Thoracic aorta (tissue), 2 donors: ENCODE measurements at places on chromosomes 5 and 9.

- DNase-seq = no peak
These were observed 170.8 kb upstream of the RGMB start for GRCh38 chr5:98602534-98603112.

GRCh38 chr5:180669661-180670060, 20.3 kb upstream of the FLT4 start:
- DNase-seq = no peak

DNA sequence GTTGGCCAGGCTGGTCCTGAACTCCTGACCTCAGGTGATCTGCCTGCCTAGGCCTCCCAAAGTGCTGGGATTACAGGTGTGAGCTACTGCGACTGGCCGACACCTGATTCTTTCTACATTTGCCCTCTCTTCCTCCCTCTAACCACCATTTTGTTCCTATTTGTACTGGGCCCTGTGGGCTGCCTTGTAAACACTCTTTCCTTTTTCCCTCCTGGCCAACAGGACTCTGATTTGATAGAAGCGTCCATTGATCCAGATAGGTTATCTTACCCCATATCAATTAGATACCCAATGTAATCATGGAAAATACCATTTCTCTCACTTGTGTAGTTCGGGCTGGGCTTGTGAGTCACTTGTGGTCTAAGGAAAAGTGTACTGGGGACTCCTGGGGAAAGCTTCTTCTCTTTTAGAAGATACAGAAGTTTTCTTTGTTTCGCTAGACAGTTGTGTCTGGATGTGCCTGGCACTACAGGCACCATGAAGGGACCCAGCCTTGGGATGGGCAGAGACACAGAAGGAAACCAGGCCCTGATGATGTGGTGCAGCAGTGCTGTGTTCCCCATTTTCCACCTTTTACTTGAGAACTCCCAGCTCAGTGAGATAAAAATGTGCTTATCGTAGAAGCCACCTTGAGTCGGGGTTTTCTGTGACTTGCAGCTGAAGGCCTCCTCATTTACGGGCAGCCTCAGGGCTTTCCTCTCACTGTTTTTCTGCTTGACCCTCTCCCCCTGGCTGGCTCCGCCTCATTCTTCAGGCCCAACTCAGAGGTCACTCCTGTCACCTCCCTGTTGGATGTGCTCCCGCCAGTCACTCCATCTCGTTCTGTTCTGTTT, 32.8 kb upstream of the CPEB4 start:
- DNase-seq = no peak

DNA sequence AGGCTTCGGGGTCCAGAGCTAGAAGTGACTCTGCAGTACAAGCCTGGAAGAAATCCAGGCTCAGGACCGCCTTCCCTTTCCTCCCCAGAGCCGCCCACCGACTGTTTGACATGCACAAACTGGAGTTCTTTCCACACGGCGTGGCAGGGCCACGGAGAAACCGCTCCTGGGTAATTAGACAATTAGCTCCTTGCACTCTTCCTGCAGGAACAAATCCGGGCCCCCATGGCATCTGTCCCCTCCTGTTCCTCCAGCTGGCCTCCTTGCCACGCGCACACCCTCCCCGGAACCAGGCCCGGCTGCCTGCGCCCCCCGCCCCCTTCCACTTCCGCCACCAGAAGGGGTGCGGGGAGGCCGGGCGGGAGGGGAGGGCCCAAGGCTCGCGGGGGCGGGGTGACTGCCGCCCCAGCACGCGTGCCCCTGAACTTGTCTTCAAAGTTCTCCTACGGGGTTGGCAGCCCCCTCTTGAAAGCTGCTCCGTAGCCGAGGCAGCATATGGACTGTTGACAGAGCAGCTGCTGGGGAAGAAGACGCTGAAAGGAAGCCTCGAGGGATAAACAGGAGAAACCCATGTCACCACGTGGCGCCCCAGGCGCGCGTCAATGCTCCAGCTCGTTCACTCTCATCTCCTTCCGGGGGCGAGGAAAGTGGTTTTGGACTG, 74.3 kb downstream of the SEC61B start:
- no peak for DNase-seq

- DNase-seq = no peak
These were observed 359.0 kb upstream of the SLC30A5 start for GRCh38 chr5:68734781-68735180.

- no peak for DNase-seq
These were observed 31.0 kb downstream of the ABLIM3 start for GRCh38 chr5:149172261-149172660.

- DNase-seq = no peak
These were observed 43.9 kb upstream of the ARAP3 start for GRCh38 chr5:141725891-141726290.

DNA sequence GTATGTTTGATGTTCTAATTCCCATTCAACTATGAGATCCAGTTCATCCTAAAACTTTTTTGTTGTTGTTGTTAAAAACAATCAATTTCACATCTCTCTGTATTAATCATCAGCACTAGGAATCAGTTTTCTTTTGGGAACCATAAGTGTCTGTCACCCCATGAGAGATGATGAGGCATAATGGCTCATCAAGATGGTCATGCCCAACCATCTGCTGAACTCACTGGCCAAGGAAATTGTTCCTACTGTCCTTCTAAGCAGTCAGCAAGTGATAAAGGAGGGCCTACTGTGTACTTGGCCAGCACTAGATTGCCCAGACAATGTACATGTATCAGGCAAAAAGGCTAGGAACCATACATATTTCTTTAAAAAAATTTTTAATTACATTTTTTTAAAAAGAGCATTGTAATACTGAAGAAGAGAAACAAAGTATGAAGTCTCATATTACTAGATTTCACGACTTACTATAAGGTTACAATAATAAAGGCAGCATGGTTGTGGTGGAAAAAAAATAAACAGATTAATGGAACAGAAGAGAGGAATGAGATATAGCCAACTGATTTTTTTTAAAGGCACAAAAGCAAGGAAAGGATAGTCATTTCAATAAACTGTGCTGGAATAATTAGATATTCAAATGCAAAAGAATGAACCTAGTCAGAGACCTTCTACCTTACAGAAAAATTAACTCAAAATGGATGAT, 458.3 kb downstream of the SPOCK1 start:
- no peak for DNase-seq

GRCh38 chr5:86679529-86679928, 61.8 kb downstream of the COX7C start:
- peak; percentile 9 for DNase-seq

DNA sequence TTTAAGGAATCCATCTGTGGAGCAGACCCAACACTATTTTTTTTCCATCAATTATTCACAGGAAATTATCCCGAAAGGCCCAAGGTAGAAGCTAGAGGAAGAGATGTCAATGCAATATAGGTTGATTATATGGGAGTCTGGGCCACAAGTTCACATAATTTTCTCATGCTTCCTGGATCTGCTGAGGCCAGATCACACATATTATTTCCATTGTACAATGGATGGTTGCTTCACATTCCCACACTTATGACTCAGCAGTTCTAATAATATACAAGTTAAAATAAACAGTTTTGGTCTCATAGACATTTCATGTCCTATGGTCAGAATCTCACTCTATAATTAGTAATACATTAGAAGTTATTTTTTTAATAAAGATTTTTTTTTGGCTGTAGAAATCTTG, 66.0 kb upstream of the PTPRD start:
- DNase-seq = no peak

GRCh38 chr9:93670208-93671019, 94.0 kb downstream of the PHF2 start:
- no peak for DNase-seq

DNA sequence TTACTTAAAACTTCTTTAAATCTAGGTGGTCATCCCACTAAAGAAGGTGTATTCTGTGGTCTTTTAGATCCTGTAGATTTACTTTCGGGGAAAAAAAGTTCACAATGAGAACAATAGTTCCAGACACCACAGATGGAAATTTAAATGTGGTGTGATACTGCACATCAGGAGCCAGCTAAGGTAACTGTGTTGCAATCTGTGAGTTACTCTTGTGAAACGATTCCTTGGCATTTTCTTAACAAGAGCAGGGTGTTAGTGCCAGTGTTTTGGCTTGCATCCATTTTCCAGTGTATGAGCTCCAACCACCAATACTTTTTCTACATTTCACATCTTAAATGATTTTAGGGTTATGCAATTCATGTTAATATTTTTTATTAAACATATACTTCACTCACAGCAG, 674.5 kb downstream of the CETN3 start:
- DNase-seq = no peak

DNA sequence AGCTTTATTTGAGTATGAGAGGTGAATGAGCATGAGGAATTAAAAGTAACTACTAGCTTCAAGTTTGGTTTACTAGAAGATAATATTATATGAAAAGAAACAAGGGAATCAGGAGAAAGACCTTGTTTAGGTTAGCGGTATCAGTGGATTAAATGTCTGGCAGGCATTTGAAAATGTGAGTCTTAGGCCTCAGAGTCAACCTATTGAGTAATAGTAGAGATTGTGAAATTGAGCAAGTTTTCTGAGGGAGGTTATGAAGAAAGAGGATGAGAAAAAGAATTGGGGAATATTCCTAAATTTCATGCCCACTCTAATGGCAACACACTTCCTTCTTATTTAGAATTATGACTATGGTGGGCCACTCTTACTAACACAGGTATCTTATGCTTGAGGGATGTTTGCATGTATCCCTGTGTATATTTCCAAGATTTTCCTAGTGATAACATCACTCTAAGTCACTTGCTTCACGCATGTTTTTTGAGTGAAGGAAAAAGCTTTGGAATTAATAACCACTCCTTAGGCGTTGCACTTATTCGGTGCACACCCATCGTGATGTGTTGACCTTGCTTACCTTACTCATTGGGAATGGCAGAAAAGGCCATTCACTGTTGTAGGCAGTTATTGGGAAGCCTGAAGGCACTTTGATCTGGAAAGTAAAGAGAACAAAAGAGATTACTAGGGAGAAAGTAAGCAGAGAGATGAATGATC, 8.2 kb upstream of the ELL2 start:
- no peak for DNase-seq

DNA sequence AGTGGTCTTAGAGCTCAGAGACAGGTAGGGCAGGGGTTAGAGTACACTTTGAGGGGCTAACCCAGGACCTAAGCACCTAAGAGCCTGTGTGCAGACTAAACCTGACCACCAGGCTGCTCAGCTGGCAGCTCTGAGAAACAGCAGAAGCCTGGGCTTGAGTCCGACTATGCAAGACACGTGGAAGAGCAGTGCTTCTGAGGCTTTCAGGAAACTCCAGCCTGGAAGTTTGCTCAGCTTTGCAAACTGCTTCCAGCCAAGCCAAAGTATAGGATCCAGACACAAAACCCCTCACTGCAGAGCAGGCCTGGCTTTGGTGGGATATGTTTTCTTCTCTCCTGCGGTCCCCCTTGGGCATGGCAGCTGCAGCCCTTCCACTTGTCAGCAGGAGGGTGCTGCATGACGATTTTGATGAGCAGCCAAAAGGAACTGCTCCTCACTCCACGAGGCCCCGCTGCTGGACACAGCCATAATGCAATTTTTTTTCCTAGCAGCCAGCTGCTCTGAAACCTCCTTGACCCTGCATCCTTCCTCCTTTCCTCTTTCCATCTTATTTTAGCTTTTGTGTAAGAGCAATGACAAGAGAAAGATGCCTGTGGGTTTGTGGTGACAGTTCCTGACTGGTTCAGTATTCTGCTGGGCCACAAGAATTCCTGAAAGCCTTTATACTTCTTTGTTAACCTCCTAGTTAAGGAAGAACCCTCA, 123.1 kb downstream of the LIFR start:
- no peak for DNase-seq

DNA sequence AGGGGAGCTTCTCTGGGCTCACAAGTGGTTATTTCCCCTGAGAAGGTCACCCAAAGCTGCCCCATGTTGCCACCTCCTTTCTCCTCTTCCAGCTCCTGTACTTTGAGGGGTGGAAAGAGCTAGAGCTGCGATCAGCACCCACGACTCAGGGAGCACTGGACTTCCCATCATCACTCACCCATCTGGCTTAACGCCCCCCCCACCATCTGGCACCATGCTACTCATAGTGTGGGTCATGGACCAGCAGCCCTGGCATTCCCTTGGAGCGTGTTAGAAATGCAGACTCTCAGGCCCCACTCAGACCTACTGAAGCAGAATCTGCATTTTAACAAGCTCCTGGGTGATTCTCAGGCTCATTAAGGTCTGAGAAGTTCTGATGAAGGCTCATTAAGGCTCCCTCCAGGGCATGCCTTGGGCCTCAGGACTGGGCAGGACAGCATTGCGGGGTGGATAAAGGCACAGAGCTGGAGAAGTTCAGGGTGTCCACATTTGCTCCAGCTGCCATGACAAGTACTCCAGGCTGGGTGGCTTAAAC, 67.3 kb downstream of the GALNT12 start:
- DNase-seq = no peak

GRCh38 chr9:76516871-76517270, 57.9 kb downstream of the GCNT1 start:
- DNase-seq = no peak

GRCh38 chr9:107874591-107875369, 385.2 kb upstream of the KLF4 start:
- DNase-seq = no peak

DNA sequence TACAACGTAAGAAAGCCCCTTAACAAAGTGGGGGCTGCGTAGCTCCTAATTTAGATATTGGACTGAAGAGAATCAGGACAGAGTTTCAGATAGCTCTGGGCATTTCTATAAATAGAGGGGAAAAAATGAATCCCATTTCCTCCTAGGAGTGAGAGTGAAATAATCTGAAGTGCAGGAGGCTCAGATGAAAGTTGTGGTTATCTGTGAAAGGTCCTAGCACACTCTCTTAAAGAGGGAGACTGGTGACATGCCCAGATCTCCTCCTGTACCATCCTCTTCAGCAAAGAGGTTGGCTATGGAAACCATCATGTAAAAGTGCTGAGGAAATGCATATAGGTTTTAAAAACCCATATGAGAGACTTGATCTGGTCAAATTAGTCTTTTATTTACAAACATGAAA, 143.4 kb downstream of the GABRB2 start:
- no peak for DNase-seq
